ENCODE measurements at places on chromosomes 13 and 19. TPM values are rescaled to one million over a fixed set of nuclear protein-coding genes. Genes with fewer than 3 reads are reported as not detected.

Gene KLHL1
- not detected for total RNA-seq

Gene SIAH3
- total RNA-seq, result not detected

Gene STX10
- total RNA-seq, result 94.8 TPM

Gene HCN2
- 0.38 TPM for total RNA-seq

Gene SSC5D
- total RNA-seq, result 45.9 TPM

Gene ZNF525
- total RNA-seq, result 12.3 TPM

DNA sequence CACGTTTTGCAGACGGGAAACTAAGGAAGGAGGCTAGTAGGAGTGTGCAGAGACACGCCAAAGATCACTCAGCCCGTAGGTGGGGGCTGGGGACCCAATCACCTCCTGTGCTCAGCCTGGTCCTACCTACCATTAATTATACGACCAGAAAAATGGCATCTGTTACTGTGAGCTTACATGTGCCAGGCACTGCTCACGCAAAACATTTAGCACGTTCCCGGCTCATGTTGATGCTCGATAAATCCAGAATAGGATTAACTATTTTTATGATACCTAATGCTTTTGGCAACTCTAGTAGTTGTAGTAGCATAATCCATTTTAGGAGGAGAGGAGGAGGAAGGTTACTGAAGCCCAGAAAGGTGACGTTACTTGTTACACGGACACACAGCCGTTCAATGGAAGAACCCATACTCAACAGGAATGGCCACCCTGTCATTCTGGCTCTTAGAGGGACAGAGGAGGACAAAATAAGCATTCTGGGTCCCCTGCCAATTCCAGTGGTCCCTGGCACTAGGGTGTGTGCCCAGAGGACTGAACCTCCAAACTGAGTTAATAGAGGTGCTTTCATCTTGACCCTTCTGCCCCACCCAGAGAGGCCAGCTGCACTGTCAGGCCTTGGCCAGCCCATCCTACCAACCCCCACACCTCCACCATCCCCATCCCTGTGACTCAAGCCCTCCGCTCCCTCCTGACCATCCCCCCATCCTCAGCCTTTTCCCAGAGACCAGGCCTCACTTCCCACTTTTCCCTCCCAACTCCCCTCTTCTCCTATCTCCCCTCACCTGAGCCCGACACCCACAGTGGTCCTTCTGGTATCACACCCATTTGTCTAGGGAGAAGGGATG lies 5.0 kb upstream of the EML2 start:
- H3K4me1 ChIP-seq, result peaks cover 55% of the 10 kb centered on the region
- no peaks in the 10 kb centered on the region for H3K36me3 ChIP-seq
- no peak for DNase-seq
- H3K27ac ChIP-seq, result no peak overlapping the region
- H3K4me3 ChIP-seq, result no peak overlapping the region
- H3K27me3 ChIP-seq, result peaks cover 4% of the 10 kb centered on the region

- peaks cover 24% of the 10 kb centered on the region for H3K4me1 ChIP-seq
- no peak for DNase-seq
- no peaks in the 10 kb centered on the region for H3K27me3 ChIP-seq
- no peak overlapping the region for H3K4me3 ChIP-seq
- no peak overlapping the region for H3K27ac ChIP-seq
- peaks cover 71% of the 10 kb centered on the region for H3K36me3 ChIP-seq
These were observed 23.7 kb downstream of the PCID2 start for GRCh38 chr13:113184568-113185440.

GRCh38 chr13:97526556-97526955 lies 92.6 kb downstream of the RAP2A start:
- no peak for DNase-seq
- H3K27me3 ChIP-seq, result no peaks in the 10 kb centered on the region
- no peaks in the 10 kb centered on the region for H3K4me1 ChIP-seq
- H3K27ac ChIP-seq, result no peak overlapping the region
- H3K36me3 ChIP-seq, result no peaks in the 10 kb centered on the region
- no peak overlapping the region for H3K4me3 ChIP-seq

DNA sequence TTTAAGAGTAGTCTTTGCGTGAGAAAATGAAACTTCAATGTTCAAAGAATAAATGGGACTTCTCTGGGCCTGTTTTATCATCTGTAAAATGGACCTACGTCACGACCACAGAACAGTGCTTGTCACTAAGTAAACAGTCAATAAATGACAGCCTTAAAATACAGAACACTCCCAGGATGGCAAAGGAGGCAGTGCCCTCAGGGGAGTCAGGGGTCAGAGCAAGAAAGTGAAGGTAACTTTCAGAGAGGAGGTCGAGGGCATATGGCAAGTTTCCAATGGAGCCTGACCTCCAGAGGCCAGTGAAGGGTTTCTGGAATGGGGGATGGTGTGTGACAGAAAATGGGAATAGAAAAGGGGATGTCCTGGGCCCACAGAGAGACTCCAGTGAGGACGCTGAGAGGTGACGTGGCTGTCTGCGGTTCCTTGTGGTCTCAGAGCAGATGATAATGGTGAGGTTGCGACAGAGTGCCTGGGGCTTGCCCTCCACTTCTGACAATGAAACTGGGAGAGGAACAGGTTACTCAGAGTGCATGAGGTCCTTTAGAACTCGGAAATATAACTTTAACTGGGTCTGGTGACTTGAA lies 91.8 kb downstream of the UBL3 start:
- H3K4me3 ChIP-seq, result no peak overlapping the region
- H3K27me3 ChIP-seq, result no peaks in the 10 kb centered on the region
- H3K36me3 ChIP-seq, result no peaks in the 10 kb centered on the region
- no peak for DNase-seq
- H3K4me1 ChIP-seq, result no peaks in the 10 kb centered on the region

DNA sequence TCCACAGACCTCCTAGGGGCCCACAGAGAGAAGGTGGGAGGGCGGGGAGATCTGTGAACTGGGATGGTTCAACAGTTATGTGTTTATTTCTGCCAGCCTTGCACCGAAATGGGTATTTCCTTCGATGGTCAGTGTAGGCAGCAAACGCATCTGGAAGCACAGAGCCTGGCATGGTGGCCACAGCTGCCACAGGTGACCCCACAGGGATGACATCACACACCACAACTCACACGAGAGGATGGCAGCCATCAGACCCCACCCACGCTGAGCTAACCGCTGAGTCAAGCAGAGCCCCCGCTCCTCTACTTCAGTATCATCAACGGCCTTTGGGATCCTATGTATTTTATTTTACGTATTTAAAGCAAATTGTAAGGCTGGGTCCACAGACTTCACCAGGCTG lies 37.4 kb downstream of the NAXD start:
- H3K4me1 ChIP-seq, result peaks cover 6% of the 10 kb centered on the region
- no peaks in the 10 kb centered on the region for H3K27me3 ChIP-seq
- H3K27ac ChIP-seq, result no peak overlapping the region
- no peak for DNase-seq

GRCh38 chr13:41416276-41416675 lies 41.1 kb upstream of the RGCC start:
- H3K36me3 ChIP-seq, result no peaks in the 10 kb centered on the region
- no peak for DNase-seq
- H3K4me3 ChIP-seq, result no peak overlapping the region
- no peak overlapping the region for H3K27ac ChIP-seq

- H3K36me3 ChIP-seq, result peaks cover 48% of the 10 kb centered on the region
- H3K27ac ChIP-seq, result peak overlapping the region; percentile 29
- no peak overlapping the region for H3K4me3 ChIP-seq
- peak; percentile 79 for DNase-seq
These were observed 2.5 kb downstream of the MAP1S start for GRCh38 chr19:17721821-17722220.

GRCh38 chr19:38685666-38686529 lies 38.4 kb downstream of the ACTN4 start:
- peak overlapping the region; percentile 86 for H3K27ac ChIP-seq
- peaks cover 4% of the 10 kb centered on the region for H3K36me3 ChIP-seq
- DNase-seq, result no peak
- H3K4me3 ChIP-seq, result no peak overlapping the region
- peaks cover 45% of the 10 kb centered on the region for H3K4me1 ChIP-seq
- no peaks in the 10 kb centered on the region for H3K27me3 ChIP-seq

DNA sequence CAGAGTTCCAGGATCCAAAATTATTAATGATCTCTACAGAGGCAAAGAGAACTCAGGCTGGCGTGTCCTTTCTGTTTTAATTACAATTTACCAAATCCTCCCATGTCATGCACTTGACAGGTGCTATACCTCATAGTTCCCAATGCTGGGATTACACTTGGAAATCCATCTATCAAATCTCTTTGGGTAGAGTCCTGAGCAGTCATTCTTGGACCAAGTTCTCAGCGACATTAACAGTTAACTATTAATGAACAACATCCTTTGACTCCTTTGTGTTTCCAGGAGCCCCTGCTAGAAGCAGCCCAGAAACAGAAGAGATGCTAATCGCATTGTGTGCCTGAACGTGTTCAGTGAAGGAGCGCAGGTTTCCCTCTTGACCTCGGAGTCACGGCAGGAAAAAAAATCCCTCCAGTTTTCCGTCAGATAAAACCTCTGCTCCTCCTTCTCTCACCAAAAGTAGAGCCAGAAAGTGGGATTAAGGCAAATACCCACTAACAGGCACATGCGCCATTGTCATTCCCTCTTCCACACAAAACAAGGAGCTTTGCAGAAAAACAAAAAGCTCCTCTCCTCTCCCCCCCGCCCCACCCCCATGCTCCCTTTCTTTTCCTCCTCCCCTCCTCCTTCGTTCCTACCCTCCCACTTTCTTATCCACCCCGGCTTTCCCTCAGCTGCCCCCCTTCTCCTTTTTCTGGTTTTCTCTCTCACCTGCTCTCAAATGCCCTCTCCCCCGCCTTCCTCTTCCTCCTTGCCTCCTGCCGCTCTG lies 224.7 kb downstream of the ZIC5 start:
- H3K36me3 ChIP-seq, result no peaks in the 10 kb centered on the region
- H3K4me3 ChIP-seq, result no peak overlapping the region
- H3K27ac ChIP-seq, result no peak overlapping the region
- DNase-seq, result no peak
- H3K4me1 ChIP-seq, result no peaks in the 10 kb centered on the region
- H3K27me3 ChIP-seq, result no peaks in the 10 kb centered on the region

GRCh38 chr13:45219123-45219891 lies 18.5 kb upstream of the KCTD4 start:
- H3K4me3 ChIP-seq, result no peak overlapping the region
- no peaks in the 10 kb centered on the region for H3K36me3 ChIP-seq
- no peaks in the 10 kb centered on the region for H3K27me3 ChIP-seq
- H3K4me1 ChIP-seq, result no peaks in the 10 kb centered on the region
- H3K27ac ChIP-seq, result no peak overlapping the region

- no peak for DNase-seq
- H3K4me3 ChIP-seq, result no peak overlapping the region
- no peaks in the 10 kb centered on the region for H3K4me1 ChIP-seq
- H3K36me3 ChIP-seq, result no peaks in the 10 kb centered on the region
- no peak overlapping the region for H3K27ac ChIP-seq
These were observed 82.5 kb upstream of the MYCBP2 start for GRCh38 chr13:77409412-77409811.

DNA sequence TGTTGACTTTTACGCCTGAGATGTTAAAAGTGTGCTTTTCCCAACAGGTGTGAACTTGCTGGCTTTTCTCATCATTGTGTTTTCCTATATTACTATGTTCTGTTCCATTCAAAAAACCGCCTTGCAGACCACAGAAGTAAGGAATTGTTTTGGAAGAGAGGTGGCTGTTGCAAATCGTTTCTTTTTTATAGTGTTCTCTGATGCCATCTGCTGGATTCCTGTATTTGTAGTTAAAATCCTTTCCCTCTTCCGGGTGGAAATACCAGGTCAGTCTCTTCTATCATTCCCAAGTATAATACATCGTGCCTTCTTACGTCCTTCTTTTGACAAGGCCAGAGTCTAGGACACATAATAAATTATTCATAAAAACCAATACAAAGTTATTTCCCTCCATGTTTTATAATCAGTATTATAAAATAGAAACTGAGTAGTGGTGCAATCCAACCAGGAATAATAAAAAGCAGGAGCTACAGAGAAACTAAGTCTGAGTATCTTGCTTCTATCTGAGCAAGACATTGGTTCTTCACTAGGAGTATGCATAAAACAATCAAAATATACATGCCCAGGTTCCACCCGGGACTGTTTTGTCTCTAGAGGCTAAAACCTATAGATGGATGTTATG lies 57.9 kb downstream of the RXFP2 start:
- no peak overlapping the region for H3K4me3 ChIP-seq
- no peaks in the 10 kb centered on the region for H3K27me3 ChIP-seq
- H3K36me3 ChIP-seq, result no peaks in the 10 kb centered on the region
- no peak for DNase-seq
- H3K27ac ChIP-seq, result no peak overlapping the region
- H3K4me1 ChIP-seq, result peaks cover 9% of the 10 kb centered on the region

- no peaks in the 10 kb centered on the region for H3K27me3 ChIP-seq
- H3K27ac ChIP-seq, result no peak overlapping the region
- H3K36me3 ChIP-seq, result no peaks in the 10 kb centered on the region
- H3K4me3 ChIP-seq, result no peak overlapping the region
These were observed 54.4 kb downstream of the MLLT1 start for GRCh38 chr19:6225232-6225865.

DNA sequence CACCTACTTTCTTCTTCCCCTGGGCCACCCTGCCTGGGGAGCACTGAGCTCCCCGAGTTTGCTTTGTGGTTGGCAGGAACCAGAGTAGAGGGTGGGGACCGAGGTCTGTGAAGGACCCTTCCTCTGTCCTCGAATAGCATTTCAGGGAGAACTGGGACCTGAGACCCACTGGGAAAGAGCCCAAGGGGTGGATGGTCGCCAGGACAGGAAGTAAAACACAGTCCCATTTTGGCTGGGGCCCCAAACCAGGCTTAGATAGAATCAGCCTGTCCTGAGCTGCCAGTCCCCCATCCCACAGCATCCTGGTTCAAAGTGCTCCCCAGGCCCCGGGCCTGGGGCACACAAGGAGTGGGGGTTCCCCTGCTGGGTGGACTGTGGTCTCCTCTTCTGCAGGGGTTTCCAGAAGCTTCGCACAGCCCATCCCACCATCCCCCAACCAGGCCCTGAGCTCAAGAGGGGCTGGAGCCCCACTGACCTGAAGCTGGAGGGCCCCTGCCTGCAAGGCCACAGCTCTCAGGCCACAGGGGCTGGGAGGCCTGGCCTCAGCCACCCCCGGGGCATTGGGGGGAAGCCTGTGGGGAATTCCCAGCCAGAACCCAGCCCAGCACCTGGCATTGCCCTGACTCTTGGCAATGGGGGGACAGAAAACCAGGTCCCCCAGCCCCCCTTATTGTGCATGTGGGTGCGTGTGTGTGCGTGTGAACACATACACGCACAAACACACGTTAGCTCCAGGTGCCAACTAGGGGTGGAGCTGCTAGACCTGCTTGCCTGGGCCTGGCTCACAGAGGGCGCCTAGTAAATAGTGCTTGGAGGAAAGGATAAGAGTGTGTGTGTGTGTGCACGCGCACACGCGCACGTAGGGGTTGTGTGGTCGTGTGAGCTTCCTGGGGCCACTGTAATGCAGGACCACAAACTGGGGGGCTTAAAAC lies 995 bp upstream of the MKNK2 start:
- no peak for DNase-seq
- H3K4me1 ChIP-seq, result peaks cover 67% of the 10 kb centered on the region
- peaks cover 22% of the 10 kb centered on the region for H3K36me3 ChIP-seq

GRCh38 chr13:44854313-44855060 lies 134.8 kb downstream of the NUFIP1 start:
- H3K36me3 ChIP-seq, result no peaks in the 10 kb centered on the region
- peak overlapping the region; percentile 25 for H3K27ac ChIP-seq
- H3K4me3 ChIP-seq, result no peak overlapping the region
- no peaks in the 10 kb centered on the region for H3K4me1 ChIP-seq
- DNase-seq, result no peak
- no peaks in the 10 kb centered on the region for H3K27me3 ChIP-seq

Data from left lung (tissue), 14 donors.